NK-92 treated with Interleukin-12 subunit alpha and Interleukin-12 subunit beta, amount 100 ng/mL, for 24 hours (cell line): ENCODE measurements at places on chromosomes 5 and 9.

GRCh38 chr9:127386249-127386648 is 10.7 kb upstream of the SLC2A8 start:
- no peak for DNase-seq

DNA sequence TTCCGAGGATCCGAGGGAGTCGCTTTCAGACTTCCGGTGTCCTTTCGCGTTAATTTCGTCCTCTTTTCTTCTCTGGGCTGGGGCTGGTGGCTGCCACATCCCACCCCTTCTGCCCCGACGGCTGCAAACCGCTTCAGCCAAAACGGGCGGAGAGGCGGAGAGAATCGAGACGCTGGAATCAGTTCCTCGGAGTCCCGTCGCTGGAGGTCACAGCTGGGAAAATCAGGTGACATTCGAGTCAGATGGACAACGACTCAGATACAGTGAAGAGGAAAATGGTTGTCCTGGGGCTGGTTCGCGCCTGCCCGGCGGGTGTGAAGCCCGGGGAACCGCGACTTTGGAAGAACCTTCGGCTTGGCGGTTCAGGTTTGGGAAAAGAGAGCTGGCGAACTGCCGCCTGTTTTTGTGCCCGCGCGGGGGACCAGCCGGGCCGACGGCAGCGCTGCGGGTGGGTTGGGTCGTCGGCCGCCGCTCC is 8.9 kb upstream of the NKX2-5 start:
- DNase-seq, result no peak

DNA sequence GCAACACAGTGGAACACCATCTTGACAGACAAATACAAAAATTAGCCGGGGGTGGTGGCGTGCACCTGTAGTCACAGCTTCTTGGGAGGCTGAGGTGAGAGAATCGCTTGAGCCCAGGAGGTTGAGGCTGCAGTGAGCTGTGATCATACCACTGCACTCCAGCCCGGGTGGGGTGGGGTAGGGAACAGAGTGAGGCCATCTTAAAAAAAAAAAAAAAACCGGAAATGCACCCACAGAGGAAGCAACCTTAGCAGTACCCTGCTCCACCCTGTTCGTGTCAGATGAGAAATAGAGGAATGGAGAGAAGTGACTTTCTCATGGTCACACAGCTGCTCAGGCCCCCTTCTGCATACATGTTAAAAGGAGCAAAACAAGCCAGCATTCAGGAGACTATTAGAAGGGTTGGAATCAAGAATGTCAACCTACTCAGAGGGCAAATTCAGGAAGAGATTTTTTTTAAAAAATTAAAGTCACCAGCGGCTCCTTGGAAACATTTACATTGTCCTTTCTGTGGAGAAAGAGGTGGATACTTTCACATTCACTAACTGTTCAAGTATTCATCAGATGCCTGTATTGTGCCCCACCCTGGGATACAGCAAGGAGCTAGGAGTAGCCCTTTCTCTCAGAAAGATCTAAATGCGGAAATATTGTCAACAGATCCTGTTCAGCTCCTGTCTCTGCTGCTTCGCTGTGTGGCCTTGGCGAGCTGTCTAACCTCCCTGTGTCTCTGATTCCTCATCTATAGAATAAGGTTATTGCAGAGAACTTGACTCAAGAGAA is 41.0 kb downstream of the CYFIP2 start:
- no peak for DNase-seq

DNA sequence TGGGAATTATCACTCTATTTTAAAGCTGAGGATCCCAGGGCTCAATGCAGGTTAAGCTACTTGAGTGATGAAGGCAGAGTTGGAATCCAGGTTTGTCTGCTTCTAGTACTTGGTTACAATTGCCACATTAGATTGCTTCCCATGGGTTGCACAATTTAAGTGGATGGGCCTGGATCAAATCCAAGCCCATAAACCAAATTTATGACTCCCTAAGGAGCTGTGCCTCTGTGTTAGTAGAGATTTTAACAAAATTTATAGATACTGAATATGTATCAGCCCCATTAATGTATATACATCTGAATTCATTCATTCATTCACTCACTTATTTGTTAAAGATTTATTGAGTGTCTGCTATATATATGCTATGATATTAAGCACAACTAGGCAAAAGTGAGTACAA is 332.3 kb upstream of the KLF9 start:
- no peak for DNase-seq

GRCh38 chr9:95980262-95981125 is 105.0 kb downstream of the ERCC6L2 start:
- no peak for DNase-seq

DNA sequence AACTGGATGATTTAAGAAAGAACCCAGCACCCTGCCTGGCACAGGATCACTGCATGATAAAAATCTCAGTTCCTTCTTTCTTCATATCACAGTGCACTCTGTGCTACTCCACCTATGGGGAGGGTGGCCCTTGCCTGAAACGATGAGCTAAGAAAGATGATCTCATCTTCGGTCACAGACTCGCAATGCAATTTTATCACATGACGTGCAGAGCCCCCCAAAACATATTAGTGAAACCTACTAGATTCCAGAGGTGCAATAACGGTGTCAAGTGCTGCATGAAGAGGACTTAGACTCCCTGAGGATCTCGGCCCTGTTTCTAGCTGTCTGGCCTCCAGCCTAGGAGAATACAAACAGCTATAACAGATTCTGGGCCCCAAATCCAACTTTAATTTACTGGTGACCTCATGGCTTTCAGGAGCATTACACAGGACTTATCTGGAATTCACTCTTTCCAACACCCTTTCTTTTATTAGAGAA is 104.0 kb downstream of the EBF1 start:
- DNase-seq, result no peak

DNA sequence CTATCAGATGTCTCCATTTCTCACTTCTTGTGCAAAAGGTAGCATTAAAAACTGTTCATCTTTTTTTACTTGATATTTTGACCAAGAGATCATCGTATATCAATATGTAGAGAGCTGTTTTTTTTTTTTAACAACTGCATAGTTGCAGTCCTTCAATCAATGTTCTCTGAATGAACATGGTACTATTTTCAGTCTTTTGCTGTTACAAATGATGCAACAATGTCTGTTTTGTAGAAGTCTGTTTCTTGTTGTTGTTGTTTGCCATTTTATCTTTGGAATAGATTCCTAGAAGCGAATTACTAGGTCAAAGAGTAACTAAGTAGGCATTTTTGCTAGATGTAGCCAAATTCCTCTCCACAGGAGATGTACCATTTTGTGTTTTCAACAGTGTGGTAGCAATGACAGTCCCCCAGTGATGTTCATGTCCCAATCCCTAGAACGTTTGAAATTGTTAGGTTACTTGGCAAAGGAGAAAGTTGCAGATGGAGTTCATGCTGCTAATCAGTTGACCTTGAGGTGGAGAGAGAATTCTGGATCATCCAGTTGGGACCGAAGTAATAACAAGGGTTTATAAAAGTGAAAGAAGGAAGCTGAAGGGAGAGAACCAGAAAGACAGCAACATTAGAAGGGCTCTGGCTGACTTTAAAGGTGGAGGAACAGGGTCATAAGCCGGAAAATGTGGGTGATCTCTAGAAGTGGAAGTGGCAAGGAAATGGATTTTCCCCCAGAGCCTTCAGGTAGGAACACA is 6.3 kb downstream of the MTREX start:
- no peak for DNase-seq

DNA sequence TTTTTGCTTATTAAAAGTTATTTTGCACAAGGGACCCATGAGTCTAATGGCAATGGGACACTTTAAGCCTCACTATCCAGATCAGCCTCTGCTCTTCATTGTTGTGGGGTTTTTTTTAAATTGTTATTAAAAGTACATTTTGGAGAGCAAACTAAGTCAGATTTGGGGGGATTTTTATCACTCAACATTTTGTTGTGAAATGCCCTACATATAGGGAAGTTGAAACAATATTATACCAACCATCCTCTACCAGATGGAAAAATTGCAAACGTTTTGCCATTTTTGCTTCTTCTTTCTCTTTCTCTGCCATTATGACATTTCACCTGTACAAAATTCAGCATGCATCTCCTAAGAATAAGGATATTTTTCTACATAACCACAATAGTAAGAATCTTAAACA is 75.3 kb downstream of the SLC1A3 start:
- no peak for DNase-seq

DNA sequence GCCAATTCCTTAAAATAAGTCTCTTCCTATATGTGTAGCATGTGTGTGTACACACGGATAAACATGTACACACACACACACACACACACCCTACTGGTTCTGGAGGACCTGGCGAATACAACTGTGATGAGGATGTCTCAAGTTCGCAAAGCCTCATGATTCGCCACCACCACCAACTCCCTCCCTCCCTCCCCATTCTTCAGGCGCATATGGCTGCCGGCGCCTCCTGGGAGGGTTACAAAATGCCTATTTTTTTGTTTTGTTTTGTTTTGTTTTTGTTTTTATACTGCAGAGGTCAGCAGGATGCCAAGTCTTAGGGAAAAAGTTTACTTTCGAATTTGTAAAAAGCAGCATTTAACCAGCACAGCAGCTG is 88.0 kb downstream of the DAP start:
- DNase-seq, result no peak

- DNase-seq, result no peak
Measured at GRCh38 chr9:126295936-126296600, 30.6 kb upstream of the MVB12B start.

GRCh38 chr5:2130361-2130760 is 247.6 kb upstream of the IRX4 start:
- DNase-seq, result no peak

- no peak for DNase-seq
Measured at GRCh38 chr5:21701317-21701716, 1151.8 kb downstream of the CDH12 start.

DNA sequence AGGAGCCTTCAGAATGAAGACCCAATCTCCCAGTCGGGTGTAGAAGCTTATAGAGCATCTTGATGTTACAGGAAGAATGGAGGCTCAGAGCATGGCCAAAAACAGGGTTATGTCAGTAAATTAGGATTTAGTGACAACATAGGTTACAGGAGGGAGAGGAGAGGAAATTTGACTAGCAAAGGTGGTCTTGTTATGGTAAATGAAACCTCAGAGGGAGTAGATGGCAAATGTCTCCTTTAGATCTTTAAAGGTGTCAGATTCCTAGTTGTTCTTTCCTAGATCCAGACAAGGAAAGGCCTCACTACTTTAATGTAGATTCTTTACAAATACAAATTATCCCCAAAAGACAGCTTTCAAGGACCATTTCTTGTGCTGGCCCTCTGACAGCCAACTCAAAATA is 465.0 kb downstream of the DMRTA1 start:
- no peak for DNase-seq

GRCh38 chr5:77558266-77558665 is 66.2 kb upstream of the WDR41 start:
- DNase-seq, result no peak

DNA sequence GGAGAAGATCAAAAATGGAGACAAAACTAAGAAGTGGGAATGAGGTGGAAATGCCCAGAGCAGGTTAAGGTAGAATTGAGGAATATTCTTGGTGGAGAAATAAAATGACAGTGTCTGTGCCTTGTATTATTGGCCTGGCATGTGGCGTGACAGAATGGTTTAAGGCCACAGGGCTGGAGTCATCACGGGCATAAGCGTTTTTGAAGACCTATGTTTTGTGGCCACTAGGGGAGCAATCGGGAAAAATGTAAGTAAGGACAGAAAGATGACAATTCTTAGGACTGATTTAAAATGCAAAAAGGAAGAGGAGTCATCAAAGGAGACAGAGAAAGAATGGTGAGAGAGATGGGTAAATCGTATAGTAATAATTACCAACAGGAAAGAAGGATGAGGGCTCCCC is 72.2 kb upstream of the EPB41L4A start:
- no peak for DNase-seq

GRCh38 chr5:119928974-119929373 is 299.6 kb downstream of the FAM170A start:
- DNase-seq, result no peak
